ENCODE measurements at places on chromosomes 4 and X. TPM values are rescaled to one million over a fixed set of nuclear protein-coding genes. Genes with fewer than 3 reads are reported as not detected.

DNA sequence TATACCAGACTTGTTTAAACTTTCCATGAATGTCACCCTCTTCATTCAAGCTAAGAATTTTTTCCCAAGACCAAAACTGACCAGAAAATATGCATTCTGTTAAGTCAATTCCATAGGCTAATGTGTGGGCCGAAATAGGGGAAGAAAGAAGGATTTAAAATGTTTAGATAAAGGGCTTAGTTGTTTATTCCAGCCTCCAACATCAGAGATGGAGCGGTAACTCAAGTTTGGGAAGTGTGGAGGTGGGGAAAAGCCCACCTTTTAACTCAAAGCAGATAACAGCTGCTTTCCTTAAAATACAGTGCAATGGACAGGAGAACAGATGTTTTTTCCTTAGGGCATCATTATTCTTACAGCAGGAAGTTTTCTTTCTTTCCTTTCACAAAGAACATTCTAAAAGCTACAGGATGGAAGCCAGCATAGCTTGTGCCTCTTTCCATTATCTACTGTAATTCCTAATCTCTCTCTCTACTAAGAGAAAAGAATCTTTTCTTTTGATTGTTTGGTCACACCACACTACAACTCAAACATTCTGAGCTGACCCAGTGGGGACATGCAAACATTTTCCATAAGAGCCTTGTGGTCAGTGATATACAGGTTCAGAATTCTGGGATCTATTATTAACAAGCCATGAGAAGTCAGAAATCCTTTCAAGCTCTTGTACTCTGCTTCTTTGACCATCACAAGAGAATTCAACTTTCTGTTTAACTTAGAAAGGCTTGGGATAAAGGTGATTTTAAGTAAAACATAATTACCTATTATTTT lies 101.6 kb downstream of the PDE5A start:
- no peak for DNase-seq

DNA sequence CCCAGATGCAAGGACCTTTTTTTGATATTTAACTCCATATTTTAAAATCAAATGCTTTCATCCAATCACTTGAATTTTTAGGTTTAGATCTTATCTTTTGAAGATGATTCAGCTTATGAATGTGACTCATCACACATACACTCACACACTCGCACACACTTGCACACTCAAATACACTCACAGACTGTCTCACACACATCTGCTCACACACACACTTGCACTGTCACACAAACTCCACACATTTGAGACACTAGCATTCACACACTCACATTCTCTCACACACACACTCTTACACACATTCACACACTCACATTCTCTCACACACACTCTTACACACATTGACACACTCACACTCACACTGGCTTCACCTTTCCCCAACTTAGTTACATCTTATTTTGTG lies 37.8 kb downstream of the MAGEA1 start:
- no peak for DNase-seq

GRCh38 chr4:184511156-184511555 lies 36.8 kb upstream of the IRF2 start:
- DNase-seq = no peak

- DNase-seq = no peak
Observed at GRCh38 chr4:8379771-8380170, 60.8 kb downstream of the ACOX3 start.

DNA sequence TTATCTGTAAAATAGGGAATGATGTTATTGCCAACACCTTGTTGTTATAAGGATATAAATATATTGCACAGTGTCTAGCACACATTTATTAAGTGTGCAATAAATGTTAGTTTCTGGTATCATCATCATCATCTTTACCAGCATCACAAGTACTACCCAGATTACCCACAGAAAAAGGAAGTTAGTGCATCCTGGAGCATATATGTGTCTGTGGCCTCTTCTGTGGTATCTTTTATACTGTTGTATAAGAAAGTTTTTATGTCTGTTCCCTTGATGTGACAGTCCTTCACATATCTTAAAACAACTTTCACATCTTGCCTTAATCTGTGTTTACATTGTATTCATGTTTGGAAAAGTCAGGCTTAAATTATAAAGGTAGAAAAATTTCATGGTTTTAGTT lies 10.0 kb downstream of the EXOSC9 start:
- no peak for DNase-seq

GRCh38 chr4:136078976-136079375 lies 1453.3 kb downstream of the PCDH18 start:
- DNase-seq = no peak

DNA sequence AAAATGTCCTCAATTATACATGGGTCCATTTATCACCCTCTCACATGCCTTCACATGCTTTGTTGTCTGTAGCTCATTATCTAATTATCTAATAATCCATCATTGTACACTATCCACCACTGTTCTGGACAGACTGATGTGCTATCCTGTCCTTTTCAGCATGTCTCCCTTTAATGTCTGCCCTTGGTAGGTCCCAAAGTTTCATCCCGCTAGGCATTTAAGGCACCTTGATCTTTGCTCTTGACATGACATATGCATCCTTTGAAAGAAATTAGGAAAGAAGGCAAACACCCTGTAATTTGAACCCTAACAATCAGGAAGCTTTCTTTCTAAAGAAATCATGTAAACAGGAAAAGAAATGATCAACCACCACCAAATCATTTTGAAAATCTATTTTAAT lies 5.7 kb downstream of the CHST7 start:
- DNase-seq = no peak

DNA sequence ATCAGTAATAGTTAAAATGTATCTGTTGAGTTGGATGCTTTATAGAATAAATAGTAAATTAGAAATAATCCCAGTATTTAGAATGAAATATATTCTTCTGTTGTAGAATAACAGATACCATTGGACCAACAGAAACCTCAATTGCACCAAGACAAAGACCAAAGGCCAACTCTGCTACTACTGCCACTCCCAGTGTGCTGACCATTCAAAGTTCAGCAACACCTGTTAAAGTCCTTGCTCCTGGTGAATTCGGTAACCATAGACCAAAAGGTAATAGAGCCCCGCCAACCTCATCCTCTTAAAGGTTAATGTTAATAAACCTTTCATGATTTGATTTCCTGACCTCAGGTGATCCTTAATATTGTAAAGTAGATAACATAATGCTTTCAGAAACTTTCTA lies 73.8 kb downstream of the PAQR3 start:
- no peak for DNase-seq

- no peak for DNase-seq
Observed at GRCh38 chr4:54227256-54228055, 1.6 kb upstream of the PDGFRA start.

DNA sequence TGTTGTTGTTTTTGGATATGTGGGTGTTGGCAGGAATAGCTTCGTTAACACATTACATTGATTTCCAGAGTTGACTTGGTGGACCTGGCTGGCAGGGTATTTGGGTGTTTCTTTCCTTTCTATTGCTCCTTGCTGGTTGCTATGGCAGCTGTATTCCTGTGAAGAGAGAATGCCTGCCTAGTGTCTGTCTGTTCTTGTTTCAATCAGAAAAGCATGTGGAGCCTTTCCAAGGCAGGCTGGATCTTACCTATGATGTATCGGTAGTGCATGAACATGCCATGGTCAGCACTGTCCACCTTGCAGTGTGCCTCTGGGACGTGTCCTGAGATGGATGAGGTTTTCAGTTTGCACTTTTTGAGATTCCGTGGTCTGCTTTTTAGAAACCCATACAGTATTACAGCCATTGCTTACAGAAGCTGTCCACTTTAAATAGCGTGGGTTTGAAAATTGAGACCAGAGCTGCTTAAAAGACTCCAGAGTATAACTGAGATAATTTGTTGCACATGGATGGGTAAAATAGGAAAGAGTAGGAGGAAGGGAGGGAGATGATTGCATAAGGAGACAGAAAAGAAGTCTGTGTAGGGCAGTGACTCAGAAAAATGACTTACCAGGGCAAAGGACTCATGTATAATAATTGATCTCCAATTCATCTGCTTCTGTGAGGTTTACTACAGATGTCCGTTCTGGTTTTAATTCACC lies 20.0 kb upstream of the AADAT start:
- DNase-seq = no peak

DNA sequence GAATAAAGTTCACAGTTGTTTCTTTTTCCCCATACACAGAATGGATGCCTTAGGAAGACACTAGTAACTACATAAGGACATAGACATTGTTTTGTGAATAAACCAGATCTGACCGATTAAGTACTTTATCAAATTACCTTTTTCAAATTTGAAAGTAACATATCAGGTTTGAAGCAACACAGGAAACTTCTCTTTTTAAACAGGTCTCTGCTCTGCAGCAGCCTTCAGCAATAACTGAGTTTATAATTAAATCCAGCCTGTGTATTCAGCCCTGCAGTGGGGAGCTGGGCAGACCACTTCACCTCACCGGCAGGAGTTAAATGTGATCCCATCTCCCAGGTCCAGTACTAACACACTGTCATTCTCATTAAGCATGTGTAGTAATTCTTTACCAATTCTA lies 68.3 kb upstream of the ATOH1 start:
- no peak for DNase-seq

GRCh38 chrX:100407784-100408712 lies 2.0 kb downstream of the PCDH19 start:
- DNase-seq = no peak

DNA sequence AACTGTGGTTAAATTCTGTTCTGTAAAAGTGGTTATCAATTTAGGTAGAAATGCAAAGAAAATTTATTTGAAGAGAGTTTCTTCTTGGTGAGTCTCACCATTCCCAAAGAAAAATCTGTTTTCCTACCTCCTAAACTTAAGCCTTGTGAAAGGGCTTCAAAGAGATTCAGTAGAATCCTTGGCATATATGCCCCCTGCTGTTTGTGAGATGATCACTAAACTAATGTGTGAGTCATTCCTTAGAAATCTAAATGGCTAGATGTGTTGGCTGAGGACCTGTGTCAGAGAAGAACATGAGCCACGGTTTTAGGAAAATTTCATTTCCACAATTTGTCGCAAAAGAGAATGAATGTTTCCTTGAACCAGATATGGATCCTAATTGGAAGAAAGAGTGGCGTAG lies 260.9 kb downstream of the SLC7A11 start:
- no peak for DNase-seq

DNA sequence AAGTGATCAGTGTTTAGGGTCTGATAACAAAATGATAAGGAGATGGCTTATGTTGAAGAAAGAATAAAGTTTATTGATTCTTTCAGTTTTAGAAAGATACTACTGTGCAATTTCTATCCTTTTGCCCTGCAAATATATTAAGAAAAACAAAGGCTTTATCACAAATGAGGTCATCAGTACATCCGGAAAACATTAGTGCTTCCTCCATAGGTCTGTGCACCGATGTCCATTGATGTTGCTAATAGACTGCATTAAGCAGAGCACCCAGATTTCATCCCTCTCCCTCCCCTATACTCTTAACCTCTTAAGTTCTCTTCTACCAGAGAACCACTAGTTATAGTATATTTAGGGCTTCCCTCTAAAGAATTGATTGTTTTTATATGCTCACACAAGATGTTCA lies 53.7 kb upstream of the HHIP start:
- DNase-seq = no peak

PDE6B gene
- 6.1 TPM for polyA plus RNA-seq

EGF gene
- 0.03 TPM for polyA plus RNA-seq

PRMT9 gene
- polyA plus RNA-seq = 2.9 TPM

GPC4 gene
- polyA plus RNA-seq = 1.3 TPM

FGA gene
- polyA plus RNA-seq = 0.06 TPM

PROM1 gene
- 0.45 TPM for polyA plus RNA-seq

MAGEA10 gene
- polyA plus RNA-seq = not detected

FRG2 gene
- polyA plus RNA-seq = not detected

EXOC1L gene
- polyA plus RNA-seq = not detected

SLC6A14 gene
- 0.02 TPM for polyA plus RNA-seq
